Activated CD8-positive, alpha-beta T cell treated with anti-CD3 and anti-CD28 coated beads for 36 hours (primary cell): ENCODE measurements at places on chromosomes 7 and 10.
A peak's percentile ranks its signal among the peaks of the same experiment; 100 is the strongest.

- no peaks in the 10 kb centered on the region for H3K27me3 ChIP-seq
- peaks cover 41% of the 10 kb centered on the region for H3K36me3 ChIP-seq
- H3K4me1 ChIP-seq: peaks cover 4% of the 10 kb centered on the region
- no peak overlapping the region for H3K27ac ChIP-seq
- DNase-seq: peak; percentile 19
These were observed 37.9 kb downstream of the EXOC4 start for GRCh38 chr7:133290676-133291333.

DNA sequence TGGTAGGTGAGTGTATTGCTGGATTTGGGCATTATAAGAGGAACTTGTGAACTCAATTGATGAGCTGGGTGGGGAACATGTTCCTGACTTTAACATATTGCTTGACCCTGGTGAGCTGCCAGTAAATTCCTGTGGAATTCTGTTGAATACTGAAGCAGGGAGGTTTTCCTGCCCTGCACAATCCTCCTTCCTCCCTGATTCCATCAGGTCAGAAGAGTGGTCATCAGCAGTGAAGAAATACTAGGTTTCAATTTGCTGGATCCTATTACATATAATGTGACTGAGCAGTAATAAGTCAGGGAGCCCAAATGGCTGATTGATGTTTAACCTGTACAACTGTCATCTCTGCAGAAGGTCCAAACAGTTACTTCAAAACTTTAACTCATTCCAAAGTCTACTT, 581.2 kb downstream of the SUGCT start:
- H3K4me1 ChIP-seq: peaks cover 2% of the 10 kb centered on the region
- H3K4me3 ChIP-seq: no peak overlapping the region
- H3K36me3 ChIP-seq: no peaks in the 10 kb centered on the region
- H3K27me3 ChIP-seq: peaks cover 2% of the 10 kb centered on the region
- H3K27ac ChIP-seq: no peak overlapping the region
- no peak for DNase-seq

DNA sequence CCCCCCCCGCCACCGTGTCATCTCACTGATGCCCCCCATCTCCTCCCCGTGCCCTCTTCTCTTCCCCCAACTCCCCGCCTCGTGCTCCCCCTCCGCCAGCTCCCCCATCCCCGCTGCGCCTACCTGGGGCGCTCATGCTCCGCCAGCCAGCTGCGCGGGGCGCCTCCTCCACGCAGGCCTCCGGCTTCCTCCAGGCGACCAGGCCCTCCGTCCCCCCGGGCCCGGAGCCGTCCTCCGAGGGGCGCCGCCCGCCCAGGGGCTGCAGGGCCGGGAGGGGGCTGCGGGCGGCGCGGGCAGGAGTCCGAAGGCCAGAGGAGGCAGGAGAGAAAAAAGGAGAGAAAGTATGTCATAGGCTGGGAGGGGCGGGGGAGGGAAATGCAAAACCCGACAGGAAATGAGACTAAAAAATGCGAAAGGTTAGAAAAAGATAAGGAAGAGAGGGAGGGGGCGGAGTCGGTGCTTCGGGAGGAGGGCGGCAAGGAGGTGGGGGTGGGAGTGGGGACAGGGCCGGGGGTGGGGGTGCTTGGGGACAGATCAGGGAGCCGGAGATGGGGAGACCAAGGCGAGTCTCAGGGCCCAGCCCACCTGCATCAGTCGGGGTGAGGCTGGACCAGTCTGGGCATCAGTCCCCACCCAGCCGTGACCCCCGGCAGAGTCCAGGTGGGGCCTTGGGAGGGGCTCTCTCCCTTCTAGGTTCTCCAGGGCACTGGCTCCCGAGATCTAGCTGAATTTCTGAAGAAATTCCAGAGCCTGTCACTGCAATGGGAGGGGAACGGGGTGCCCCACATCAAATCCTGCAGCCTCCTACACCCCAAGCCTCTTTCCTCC, at the start of gene CARD11:
CARD11 (minus strand) TSS at position 324 of the 828 bp plus-strand sequence. CDS start 85,361 bp downstream, outside the sequence.
- H3K36me3 ChIP-seq: peaks cover 34% of the 10 kb centered on the region
- peak within 1 kb of the TSS; percentile 96 for H3K4me3 ChIP-seq
- no peaks in the 10 kb centered on the region for H3K27me3 ChIP-seq
- H3K4me1 ChIP-seq: peaks cover 45% of the 10 kb centered on the region
- H3K27ac ChIP-seq: peak within 1 kb of the TSS; percentile 96

GRCh38 chr10:36679554-36679953, 445.8 kb upstream of the ANKRD30A start:
- no peak overlapping the region for H3K4me3 ChIP-seq
- H3K27me3 ChIP-seq: no peaks in the 10 kb centered on the region
- H3K27ac ChIP-seq: no peak overlapping the region
- no peak for DNase-seq
- no peaks in the 10 kb centered on the region for H3K4me1 ChIP-seq

DNA sequence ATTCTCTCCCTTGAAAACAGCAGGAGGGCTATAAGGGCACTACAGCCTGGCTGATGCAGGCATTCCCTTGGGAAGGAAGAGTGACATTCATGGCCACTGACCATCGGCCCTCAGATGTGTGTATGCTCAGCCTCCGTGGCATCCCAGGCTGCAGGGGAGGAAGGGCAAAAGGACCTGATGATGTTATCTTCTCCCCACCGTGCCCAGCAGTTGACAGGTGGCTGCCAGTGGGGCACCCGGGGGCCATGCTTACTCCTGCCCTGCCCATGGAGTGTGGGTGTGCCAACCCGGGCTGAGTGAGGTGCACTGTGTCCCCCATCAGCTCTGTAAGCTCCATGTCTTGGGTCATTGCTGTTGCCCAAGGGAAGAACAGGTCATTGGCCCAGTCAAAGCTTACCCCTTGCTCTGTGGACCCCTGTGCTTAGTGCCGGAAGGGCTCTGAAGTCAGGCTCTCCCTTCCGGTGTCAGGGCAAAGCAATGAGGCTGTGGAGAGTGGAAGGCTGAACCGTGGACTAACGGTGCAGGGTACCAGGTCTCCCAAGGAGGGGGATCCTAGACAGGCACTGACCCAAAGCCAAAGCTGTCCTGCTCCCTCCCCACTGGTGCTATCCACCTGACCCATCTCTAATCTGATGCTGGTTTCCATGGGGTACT, 92.2 kb downstream of the CCDC3 start:
- peaks cover 6% of the 10 kb centered on the region for H3K27me3 ChIP-seq
- no peaks in the 10 kb centered on the region for H3K4me1 ChIP-seq
- H3K4me3 ChIP-seq: no peak overlapping the region

DNA sequence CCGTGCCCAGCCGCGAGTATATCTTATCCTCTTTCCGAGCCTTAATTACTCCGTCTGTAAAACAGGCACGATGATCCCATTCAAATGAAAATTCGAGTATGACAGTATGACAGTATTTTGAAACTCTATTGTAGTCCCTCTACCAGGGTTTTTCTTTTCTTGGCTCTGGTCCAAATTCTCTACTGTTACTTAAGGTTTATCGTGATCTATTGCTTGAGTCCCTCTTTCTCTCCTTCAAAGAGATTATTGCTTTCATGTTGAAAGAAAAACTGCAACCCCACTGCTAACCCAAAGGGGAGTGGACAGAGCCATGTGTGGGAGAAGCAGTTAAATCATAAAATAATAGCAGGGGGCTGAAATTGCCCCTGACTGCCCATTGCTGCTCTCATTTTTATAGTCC, 1156.6 kb upstream of the AUTS2 start:
- H3K27me3 ChIP-seq: no peaks in the 10 kb centered on the region
- H3K4me3 ChIP-seq: no peak overlapping the region
- no peak overlapping the region for H3K27ac ChIP-seq
- H3K4me1 ChIP-seq: no peaks in the 10 kb centered on the region

- peaks cover 41% of the 10 kb centered on the region for H3K4me1 ChIP-seq
- H3K27me3 ChIP-seq: peaks cover 19% of the 10 kb centered on the region
- H3K36me3 ChIP-seq: peaks cover 4% of the 10 kb centered on the region
- H3K27ac ChIP-seq: peak overlapping the region; percentile 43
- H3K4me3 ChIP-seq: no peak overlapping the region
These were observed 83.0 kb upstream of the ADRB1 start for GRCh38 chr10:113960617-113961181.

DNA sequence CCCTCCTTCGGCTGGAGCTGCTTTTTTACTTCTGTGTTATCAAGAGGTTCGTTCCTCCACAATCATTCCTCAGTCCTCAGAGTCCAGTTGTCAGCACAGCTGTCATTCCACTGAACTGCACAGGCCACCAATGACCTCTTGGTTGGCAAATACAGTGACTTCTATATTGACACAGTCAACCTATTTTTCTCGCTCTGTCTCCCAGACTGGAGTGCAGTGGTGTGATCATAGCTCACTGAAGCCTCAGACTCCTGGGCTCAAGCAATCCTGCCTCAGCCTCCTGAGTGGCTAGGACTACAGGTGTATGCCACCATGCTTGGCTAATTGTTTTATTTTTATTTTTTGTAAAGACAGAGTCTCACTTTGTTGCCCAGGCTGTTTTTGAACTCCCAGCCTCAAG, 27.7 kb downstream of the CRCP start:
- H3K27ac ChIP-seq: no peak overlapping the region
- H3K4me1 ChIP-seq: peaks cover 6% of the 10 kb centered on the region
- no peak for DNase-seq
- H3K36me3 ChIP-seq: peaks cover 53% of the 10 kb centered on the region
